ENCODE measurements at places on chromosomes 13 and 19.
A peak's percentile ranks its signal among the peaks of the same experiment; 100 is the strongest.

GRCh38 chr13:100490692-100491091 lies 97.9 kb downstream of the GGACT start:
- no peak for DNase-seq

- DNase-seq, result no peak
These were observed 29.9 kb downstream of the PBX4 start for GRCh38 chr19:19588546-19588945.

GRCh38 chr13:95115525-95115924 lies 185.7 kb downstream of the ABCC4 start:
- DNase-seq, result peak; percentile 78

DNA sequence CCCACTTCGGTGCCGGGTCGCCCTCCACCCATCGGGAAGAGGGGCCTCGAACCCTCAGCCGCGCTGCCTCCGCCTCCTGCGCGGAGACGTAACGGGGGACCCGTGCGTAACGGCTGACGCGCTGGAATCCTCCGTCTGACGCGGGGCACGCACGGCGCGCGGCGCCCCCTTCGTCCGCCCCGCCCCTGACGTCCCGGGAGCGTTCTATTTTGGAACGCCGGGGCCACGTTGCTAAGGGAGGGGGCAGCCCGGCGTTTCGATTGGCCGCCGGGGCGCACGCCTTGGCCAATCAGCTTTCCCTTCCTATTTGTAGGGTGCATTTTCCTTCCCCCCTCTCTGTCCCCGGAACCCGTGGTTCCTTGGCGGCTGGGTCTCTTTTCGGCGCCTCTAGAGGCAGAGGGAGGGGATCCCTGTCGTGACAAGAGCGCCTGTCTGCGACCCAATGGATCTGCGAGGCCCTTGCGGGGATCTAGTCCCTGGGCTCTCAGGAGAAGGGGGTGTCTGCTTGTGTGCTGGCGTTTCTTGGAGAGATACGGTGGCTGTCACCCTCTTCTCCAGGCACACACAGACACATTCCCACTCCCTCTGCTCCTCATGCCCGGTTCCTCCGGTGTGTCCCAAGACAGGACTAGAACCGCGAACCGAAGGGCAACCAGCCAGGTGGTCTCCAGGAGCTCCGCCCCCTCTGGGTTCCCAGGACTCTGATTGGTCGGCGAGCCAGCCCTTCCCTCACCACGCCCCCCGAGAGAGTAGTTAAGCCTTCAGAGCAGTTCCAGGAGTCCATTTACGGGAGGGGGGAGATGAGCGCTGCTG lies 1.5 kb downstream of the FOSB start:
- peak; percentile 95 for DNase-seq

GRCh38 chr19:30310602-30311263 lies 61.5 kb upstream of the ZNF536 start:
- no peak for DNase-seq

GRCh38 chr19:8806661-8807060 lies 25.4 kb downstream of the ZNF558 start:
- DNase-seq, result no peak

GRCh38 chr13:100068133-100068931 lies 20.6 kb upstream of the PCCA start:
- no peak for DNase-seq

DNA sequence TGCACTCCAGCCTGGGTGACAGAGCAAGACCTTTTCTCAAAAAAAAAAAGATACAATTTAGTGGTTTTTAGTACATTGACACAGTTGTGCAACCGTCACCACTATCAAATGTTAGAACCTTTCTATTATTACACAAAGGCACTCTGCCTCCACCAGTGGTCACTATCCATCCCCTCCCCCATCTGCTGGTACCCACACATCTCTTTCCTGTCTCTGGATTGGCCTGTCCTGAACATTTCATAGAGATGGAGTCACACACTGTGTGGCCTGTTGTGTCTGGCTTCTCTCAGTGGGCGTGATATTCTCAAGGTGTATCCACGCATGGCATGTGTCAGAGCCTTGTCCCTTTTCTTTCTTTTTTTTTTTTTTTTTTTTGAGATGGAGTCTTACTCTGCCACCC lies 11.2 kb downstream of the KDM4B start:
- DNase-seq, result no peak

- no peak for DNase-seq
These were observed 5.3 kb upstream of the MAB21L1 start for GRCh38 chr13:35481777-35482176.

- DNase-seq, result no peak
These were observed 25.0 kb downstream of the LRCH1 start for GRCh38 chr13:46577696-46578589.

DNA sequence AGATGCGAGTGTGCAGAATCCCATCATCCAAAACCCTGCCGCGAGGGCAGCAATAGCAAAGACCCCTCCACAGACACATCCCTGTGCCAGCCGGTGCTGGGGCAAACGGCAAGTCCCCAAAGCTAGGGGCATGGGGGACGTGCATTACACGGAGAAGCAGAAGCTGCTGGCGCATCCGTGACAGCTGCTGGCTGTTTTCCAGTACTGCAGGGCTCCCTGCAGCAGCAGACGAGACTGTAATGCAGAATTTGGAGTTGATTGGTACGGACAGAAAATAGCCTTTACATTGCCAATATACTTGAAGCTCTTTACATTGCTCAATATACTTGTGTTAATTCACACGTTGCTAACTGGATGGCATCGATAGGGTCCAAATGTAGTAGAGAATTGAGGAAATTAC lies 77.2 kb upstream of the TMTC4 start:
- no peak for DNase-seq

GRCh38 chr13:24684600-24684998 lies 4.4 kb downstream of the ATP12A start:
- DNase-seq, result no peak

DNA sequence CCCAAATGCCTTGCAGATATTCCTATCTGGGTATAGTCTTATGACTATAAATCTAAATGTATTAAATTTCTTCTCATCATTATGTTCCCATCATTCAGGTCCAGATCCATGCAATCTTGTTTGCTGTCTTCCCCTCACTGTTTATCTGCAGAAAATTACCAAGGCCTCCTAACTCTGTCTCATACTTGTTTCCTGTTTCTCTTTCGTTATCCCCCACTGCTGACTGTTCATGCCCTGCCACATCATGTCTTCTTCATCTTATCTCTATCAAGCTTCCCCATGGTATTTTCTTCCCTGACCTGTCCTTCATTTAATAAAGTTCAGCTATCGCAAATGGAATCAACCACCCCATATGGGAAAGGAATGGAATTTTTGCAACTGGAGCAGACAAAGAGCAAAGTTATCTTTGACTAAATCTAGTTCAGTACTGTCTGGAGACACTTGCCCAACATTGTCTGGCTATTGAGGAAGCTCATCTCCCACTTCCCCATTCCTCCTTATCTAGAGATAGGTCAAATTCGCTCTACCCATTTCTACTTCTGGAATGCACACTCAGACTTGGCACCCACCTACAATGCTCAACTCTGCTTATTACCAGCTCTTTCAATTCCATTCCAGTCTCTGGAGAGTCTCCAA lies 1358.1 kb downstream of the EFNB2 start:
- DNase-seq, result no peak

GRCh38 chr13:104253063-104253680 lies 1187.0 kb upstream of the SLC10A2 start:
- DNase-seq, result peak; percentile 15

- DNase-seq, result no peak
These were observed 120.0 kb downstream of the CCNA1 start for GRCh38 chr13:36552334-36552733.

- peak; percentile 88 for DNase-seq
These were observed 82.8 kb upstream of the MTIF3 start for GRCh38 chr13:27533155-27533643.

GRCh38 chr19:1133471-1133929 lies 29.7 kb downstream of the GPX4 start:
- DNase-seq, result no peak

GRCh38 chr19:57747472-57747807 lies 825 bp downstream of the ZNF776 start:
- no peak for DNase-seq

DNA sequence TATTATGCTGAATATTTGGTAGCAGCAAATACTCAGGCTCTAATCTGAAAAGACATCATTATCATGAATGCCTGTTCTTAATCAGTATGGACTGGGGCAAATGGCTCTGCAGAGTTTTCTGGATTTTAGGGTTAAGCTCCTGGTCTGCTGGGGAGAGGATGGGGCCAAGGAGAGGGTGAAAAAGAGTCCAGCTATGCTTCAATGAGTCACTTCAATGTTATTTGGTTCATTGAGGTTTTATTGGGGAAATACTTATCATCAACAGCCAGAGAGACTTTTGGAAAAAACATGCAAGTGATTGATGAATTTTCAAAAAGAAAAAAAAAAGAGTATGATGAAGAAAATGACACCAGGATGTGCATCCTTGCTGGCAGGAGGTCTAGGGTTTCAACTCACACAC lies 278.3 kb downstream of the UQCRFS1 start:
- no peak for DNase-seq

DNA sequence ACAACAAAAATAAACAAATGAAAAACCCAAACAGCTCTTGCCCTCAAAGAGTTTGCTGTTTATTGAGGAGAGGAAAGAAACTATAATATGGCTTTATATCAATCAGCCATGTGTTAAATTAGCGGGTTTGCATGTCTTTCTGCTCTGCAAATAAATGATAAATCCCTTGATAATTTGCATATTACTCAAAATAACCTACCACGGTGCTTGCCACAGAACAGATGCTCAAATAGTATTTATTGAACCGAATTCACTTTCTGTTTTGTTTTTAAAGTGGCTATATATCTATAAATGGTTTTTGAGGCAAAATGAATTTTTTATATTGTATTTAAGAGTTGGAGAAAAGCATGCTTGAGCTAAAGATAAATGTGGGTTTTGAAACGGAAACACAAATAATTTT lies 428.1 kb downstream of the ITGBL1 start:
- DNase-seq, result no peak

DNA sequence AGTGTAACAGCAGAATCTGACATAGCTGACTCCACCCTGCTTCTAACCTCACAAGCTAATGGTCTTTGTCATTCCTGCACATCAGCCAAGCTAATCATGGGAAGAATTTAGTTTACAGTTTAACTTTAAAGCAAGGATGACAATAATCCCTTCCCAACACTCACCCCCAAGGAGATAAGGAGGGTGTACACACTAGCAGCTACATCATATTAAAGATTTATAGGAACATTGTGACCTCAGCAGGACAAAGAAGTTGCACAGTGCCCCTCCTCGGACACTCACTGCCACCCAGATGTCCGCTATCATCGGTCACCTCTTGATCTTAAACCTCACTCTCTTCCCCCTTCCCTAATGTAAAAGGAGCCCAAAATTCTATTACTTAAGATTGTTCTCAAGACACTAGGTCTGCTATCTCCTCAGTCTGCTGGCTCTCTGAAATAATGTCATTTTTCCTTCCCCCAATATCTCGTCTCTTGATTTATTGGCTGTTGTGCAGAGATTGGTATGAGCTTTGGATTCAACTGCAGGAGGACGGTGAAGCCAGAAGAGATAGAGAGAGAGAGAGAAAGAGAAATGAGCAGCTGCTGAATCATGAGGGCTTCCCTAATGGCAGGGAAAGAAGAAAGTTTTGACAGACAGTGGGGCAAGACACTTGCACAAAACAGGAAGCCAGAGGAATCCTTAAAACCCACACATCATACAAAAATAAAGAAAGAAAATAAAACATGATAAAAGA lies 17.5 kb upstream of the FFAR2 start:
- no peak for DNase-seq

- no peak for DNase-seq
These were observed 5.8 kb downstream of the RPL21 start for GRCh38 chr13:27257233-27257568.

DNA sequence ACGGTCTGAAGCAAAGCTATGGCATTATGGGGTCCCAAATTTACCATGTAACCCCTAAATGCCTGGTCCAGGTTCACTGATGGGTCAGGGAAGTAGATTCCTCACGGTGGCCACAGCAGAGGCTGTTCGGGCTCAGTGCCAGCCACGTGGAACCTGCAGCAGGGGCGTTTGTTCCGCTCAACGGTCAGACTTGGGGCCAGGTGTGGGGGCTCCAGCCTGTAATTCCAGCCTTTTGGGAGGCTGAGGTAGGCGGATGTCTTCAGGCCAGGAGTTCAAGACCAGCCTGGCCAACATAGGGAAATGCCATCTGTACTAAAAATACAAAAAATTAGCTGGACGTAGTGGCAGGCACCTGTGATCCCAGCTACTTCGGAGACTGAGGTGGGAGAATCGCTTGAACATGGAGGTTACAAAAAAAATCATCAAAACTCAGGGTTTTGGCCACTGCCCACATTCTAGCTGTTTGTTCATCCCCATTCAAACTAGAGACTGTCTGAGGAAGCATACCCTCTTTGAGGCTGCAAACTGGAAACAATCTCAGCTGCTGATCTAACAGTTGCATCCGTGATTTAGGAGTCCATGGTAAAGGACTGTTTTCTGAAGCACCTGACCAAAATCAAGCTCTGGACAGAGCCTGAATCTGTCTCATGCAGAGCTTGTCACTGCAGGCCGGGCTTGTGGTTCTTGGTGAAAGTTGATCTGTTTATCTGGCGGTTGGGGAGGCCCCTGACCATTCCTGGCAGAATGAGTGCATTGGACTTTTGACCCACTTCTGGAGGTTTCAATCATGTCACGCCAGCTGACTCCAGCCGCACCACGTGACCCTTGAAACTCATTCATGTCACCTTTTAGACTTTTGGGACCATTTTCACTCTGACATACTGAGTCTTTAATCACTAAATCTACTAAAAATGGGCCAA lies 30.2 kb upstream of the ZNF331 start:
- no peak for DNase-seq

DNA sequence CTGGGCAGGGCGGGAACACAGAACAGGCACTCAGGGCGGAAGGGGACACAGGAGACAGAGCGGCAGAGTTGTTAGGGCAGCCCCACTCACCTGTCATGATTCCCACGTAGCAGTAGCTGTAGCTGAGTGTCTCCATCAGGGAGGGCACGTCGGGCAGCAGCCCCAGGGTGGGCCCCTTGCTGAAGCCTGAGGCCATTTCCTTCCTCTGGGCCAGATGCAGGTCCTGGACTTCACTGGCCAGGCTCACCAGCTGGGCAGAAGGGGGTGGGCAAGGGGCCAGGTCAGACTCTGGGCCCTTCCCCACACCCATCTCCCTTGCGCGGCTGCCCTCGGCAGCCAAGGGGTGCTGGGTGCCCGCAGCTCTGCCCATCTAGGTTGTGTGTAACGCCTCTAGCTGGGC lies 5.9 kb downstream of the MBOAT7 start:
- DNase-seq, result peak; percentile 20

GRCh38 chr13:100280681-100281080 lies 191.8 kb downstream of the PCCA start:
- DNase-seq, result peak; percentile 8

- no peak for DNase-seq
These were observed 24.8 kb downstream of the WBP4 start for GRCh38 chr13:41085961-41086585.

Measured in lung microvascular endothelial cell (primary cell).